Renal cortical epithelial cell (primary cell): ENCODE measurements at places on chromosomes 5 and 9. TPM values are rescaled to one million over a fixed set of nuclear protein-coding genes. Genes with fewer than 3 reads are reported as not detected.

- DNase-seq, result no peak
Measured at GRCh38 chr5:89003563-89004036, 120.6 kb upstream of the MEF2C start.

The IER5L gene
- 17.4 and 40.6 TPM in 2 replicates for total RNA-seq

GRCh38 chr9:21525174-21525573 lies 43.1 kb upstream of the IFNE start:
- no peak for DNase-seq

The TAF9 gene
- total RNA-seq, result 71.3 and 83.7 TPM in 2 replicates
